ENCODE measurements at places on chromosomes 5 and 9. TPM values are rescaled to one million over a fixed set of nuclear protein-coding genes. Genes with fewer than 3 reads are reported as not detected.

Gene GADD45G
- 0.42 TPM for total RNA-seq

Gene CDH10
- total RNA-seq, result 0.10 TPM

Gene NFIB
- total RNA-seq, result 10.1 TPM

Gene IFNE
- 1.7 TPM for total RNA-seq

Gene RABL6
- 77.6 TPM for total RNA-seq

Gene RGS7BP
- total RNA-seq, result not detected

Gene ST6GALNAC6
- 24.7 TPM for total RNA-seq

Gene ADAMTS16
- 1.8 TPM for total RNA-seq

Gene DDX4
- total RNA-seq, result not detected

Gene SLC6A18
- not detected for total RNA-seq

Gene GKAP1
- total RNA-seq, result 4.3 TPM

Gene TAF11L5
- total RNA-seq, result not detected

Gene PKN3
- 13.4 TPM for total RNA-seq

Gene GM2A
- total RNA-seq, result 14.8 TPM

Gene JAK2
- total RNA-seq, result 2.9 TPM

Gene SGCD
- 6.2 TPM for total RNA-seq

Gene NSG2
- not detected for total RNA-seq

Gene ADAMTSL2
- not detected for total RNA-seq

Gene DCANP1
- not detected for total RNA-seq

Gene TICAM2
- 0.72 TPM for total RNA-seq

Gene MVB12B
- 5.8 TPM for total RNA-seq

Gene C9
- not detected for total RNA-seq

Gene ZDHHC11B
- total RNA-seq, result 1.6 TPM

Gene STOML2
- total RNA-seq, result 257 TPM

Gene VDAC1
- total RNA-seq, result 409 TPM

Gene BAAT
- 0.34 TPM for total RNA-seq

Gene CXCL14
- total RNA-seq, result 0.10 TPM

Gene MAP3K1
- 1.1 TPM for total RNA-seq

All from A549 treated with GW870086 at 1 μM for 4 hours (cell line).